ENCODE measurements at places on chromosomes 5 and 9.
A peak's percentile ranks its signal among the peaks of the same experiment; 100 is the strongest.

DNA sequence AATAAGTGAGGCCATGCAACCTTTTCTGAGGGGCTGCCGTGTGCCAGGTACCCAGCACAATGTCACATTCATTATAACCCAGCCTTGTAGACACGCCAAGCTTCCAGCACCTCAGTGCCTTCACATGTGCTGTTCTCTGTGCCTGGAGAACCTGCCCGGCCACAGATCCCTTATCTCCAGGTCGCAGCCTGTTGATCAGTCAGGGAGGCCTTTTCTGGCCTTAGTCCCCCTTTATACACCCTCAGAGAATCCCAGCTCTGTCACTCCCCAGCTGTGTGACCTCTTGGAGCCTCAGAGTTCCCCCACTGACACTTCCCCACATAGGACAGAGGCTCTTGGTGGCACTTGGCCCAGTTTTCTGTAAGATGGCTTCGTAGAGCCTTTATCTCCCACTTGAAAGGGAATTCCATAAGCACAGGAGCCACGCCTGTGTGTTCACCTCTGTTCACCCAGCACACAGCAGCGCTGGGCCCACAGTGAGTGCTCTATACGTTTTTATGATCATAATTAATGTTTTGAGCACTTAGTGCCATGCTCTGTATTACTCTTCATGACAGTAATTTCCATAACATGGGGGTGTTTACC lies 38.7 kb downstream of the NEURL1B start:
- DNase-seq: no peak

DNA sequence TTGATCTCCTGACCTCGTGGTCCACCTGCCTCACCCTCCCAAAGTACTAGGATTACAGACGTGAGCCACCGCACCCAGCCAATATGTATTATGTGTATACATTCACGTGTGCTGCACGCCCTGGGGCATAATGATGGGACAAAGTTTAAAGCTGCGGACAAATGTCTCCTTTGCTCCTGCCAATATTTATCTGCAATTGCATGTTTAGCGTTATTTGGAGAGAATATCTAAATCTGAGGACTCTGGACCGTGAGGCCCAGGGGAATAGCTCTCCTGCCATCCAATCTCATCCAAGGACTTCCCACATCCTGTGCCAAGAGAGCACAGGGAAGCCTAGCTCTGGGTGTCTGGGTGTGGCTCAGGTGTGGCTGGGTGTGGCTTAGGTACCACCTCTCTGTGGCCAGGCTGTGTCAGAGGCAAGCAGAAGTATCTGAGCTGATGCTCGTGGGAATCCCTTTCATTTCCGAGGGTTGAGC lies 6.9 kb upstream of the BOD1 start:
- DNase-seq: no peak

DNA sequence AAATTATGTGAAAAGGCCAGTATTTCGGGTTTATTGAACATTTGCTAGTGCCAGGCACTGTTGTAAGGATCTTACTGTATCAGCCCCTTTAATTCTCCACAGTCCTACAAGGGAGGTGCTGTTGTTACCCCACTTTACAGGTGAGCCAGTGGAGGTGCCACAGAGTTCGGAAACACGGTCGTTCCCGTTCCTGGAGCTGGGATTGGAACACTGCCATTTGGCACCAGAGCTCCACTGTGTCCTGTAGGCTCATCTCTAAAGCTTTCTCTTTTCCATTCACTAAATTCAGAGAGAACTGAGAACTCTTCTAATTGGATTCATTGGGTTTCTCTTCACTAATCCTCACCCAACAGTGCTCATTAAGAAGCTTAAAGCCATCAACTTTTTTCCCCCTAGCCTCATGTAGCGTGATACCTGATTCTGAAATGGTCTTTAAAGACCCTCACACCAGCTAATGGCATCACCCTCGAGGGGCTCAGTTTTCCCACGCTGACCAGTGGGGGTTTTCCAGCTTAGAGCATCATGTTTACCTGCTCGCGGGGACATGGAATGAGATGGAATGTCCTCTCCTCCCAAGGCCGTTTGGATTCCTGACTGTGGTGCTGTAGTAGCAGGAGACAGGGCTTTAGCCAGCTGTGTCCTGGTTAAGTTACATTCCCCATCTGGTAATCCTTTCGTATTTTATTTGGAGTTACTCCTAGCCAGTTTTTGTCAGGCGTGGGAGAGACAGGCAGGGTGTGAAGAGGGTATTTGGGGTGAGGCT lies 5.8 kb downstream of the ERGIC1 start:
- no peak for DNase-seq

DNA sequence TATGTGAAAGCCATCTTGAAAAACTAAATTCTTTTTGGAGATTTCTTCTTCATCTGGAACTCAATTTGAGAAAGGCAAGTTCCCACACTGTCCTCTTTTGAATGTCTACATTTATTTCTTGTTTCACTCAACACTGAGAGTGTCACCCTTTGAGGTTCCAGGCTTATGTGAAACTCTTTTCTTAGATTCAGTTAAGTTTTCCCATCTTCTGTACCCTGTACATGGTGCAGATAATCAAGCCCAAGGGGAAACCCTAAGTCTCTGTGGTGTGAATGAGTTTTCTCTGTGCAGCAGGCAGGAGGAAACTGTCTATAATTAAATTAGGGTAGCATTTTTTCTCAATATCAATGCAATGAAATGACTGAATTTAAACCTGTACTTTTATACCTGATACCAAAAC lies 72.3 kb upstream of the PRLR start:
- DNase-seq: no peak

- DNase-seq: no peak
These were observed 116.7 kb upstream of the RETREG1 start for GRCh38 chr5:16733331-16734006.

GRCh38 chr9:98605116-98605515 lies 103.6 kb downstream of the GABBR2 start:
- DNase-seq: no peak

- peak; percentile 44 for DNase-seq
These were observed 273.5 kb downstream of the ARRDC3 start for GRCh38 chr5:91109634-91110033.

DNA sequence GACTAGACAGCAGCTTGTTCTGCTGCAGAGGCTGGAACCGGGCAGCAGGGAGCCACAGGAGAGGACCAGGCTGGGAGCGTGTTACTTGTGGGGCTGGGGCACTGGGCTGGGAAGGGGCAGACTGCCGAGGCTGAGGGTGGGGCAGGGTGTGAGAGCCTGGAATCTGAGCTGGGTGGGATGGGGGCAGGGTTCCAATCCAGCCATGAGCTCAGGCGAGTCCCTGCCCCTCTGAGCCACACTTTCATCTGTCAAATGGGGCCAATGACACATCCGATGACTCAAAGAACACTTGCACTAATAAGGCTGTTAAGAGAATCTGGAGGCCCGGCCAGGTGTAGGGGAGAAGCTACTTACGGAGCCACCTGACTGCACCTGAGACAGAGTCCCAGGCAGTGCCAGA lies 18.7 kb upstream of the WDR38 start:
- DNase-seq: peak; percentile 27

DNA sequence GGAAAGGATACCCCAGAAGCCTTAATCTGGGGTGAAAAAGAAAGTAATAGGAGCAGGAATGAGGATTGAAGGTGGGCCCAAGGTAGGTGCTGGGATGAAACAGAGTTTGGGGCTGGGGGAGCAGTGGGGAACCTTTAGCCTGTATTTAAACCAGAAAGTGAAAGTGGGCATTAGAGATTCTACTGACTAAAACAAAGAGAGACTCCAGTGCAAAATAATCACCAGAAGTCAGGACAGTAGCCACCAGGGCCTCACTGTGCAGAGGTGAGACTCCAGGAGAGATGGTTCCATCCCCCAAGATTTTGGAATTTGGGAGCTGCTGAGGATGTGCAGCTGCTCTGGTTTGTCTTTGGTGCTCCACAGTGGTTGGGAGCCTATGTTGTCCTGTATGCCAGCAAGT lies 13.1 kb downstream of the DNAJB5 start:
- no peak for DNase-seq

GRCh38 chr9:105693435-105694189 lies 729 bp upstream of the TMEM38B start:
- no peak for DNase-seq

GRCh38 chr9:83570359-83570758 lies 32.2 kb upstream of the FRMD3 start:
- DNase-seq: no peak

GRCh38 chr5:179297026-179297425 lies 48.2 kb downstream of the ADAMTS2 start:
- no peak for DNase-seq

- DNase-seq: no peak
These were observed 558.6 kb upstream of the SGCD start for GRCh38 chr5:155768332-155768731.

DNA sequence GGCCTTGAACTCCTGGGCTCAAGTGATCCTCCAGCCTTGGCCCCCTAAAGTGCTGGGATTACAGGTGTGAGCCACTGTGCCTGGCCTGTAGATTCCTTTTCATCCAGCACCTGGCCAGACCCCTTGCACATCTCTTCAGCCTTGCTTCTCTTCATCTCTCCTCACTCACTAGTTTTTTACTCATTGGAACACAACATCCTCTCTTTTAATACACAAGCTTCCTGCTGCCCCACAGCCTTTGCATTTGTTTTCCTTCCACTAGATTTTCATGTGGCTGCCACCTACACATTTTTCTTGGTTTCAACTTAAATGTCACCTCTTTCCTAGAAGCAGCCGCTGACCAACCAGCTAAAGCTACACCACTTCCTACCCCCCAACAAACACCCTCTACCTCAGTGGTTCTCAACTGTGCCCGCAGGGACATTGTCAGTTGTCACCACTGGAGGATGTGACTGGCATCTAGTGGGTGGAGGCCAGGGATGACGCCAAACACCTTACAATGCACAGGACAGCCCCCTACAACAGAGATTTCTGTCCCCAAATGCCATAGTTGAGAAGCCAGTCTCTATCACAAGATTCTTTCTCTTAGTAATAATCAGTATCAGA lies 33.7 kb downstream of the HAVCR1 start:
- DNase-seq: no peak

DNA sequence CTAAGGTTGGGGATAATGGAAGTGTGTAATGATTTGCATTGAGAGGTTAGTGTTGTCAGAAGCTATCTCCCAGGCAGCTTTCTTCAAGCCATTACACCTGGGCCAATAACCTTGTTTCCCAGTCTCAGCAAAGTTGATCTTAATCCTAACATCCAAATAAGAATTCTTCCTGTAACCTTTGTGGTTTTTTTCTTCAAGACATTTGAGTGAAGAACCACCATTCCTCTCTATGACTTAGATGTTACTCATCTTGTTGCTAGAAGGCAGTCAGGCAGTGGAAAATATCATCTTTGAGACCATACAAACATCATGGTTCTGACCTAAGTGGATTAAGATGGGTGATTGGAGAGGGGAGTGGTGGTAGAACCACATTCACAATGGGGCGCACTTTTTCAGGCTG lies 103.5 kb downstream of the NDUFAF2 start:
- DNase-seq: peak; percentile 42

DNA sequence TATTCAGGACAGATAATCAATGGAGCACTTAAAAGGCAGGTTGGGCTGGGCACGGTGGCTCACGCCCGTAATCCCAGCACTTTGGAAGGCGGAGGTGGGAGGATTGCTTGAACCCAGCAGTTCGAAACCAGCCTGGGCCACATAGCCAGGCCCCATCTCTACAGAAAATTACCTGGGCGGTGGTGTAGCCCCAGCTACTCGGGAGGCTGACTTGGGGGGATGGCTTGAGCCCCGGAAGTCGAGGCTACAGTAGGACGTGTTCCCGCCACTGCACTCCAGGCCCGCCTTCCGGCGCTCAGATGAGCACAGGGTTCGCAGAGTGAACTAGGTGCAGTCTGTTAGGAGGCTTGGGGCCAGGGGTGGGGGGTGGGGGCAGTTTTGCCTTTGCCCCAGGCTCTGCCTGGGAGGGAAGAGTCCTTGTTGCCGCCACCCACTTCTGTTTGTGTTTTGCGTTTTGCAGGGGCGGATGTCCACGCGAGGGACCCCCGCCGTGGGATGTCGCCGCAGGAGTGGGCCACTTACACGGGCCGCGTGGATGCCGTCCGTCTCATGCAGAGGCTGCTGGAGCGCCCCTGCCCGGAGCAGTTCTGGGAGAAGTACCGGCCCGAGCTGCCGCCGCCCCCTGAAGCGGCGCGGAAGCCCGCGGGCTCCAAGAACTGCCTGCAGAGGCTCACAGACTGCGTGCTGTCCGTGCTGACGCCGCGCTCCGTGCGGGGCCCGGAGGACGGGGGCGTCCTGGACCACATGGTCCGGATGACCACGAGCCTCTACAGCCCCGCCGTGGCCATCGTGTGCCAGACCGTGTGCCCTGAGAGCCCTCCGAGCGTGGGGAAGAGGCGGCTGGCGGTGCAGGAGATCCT lies 85.2 kb downstream of the ANKRD33B start:
- no peak for DNase-seq

DNA sequence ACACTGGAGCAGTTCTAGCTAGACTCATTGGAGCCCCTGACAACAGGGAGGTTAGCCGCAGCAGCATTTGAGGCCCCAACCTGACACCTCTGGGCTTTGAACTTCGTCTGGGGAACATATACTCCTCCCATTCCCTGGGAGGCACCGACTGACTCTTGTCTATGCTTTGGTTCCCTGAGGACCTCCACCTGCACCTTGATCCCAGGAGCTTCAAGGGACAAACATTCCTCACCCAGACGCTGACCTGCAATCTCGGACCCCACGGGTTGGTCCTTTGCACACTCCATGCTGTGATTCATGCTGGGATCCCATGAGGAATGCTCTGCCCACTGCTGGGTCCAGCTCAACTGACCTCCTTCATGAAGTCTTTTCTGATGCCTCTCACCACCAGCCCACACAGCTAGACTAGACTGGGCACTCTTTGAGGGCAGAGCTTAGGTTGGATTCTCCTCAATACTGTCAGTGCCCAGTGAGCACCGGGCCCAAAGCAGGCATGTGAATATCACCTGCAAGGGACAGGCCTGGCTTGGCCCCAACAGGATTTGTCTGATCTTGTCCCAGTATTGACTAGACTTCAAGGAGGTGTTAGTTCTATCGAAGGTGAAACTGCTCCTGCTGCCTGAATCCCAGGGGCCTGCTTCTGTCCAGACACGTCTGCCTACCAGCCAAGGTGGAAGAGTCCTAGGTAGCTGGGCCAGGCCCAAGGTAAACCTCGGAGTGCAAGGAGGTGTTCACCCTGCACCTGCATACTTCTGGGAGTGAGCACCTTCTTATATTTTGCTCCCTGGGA lies 51.8 kb upstream of the ZBTB43 start:
- no peak for DNase-seq

- DNase-seq: peak; percentile 64
These were observed 15.6 kb upstream of the DMXL1 start for GRCh38 chr5:119055294-119055693.

DNA sequence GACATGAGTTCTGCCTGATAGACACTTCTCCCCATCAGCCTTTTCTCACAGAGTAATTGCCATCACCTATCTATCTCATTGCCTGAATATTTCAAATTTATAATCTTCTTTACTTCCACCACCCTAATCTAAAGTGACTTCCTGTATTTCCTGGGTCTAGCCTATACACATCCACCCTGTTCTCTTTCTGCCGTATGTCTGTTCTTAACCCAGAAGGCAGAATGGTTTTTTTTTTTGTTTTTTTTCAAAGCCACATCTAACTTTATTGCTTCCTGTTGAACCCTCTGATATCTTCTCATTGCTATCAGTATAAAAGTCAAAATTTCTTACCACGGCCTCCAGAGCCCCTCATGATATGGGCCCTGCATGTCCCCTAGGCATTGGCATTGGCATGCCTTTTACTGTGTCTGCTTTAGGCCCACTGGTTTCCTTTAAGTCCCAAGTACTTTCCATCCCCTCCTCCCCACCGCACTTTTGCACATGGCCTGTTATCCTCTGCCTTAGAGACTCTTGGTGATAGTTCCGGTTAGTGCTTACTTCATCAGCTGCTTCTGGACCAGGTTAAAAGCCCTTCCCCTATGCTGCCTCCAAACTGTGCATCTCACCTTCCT lies 159.9 kb downstream of the MAN2A1 start:
- DNase-seq: no peak

- peak; percentile 16 for DNase-seq
These were observed 144.7 kb downstream of the OSTF1 start for GRCh38 chr9:75233011-75233410.
